ENCODE measurements at places on chromosomes 16 and 17. TPM values are rescaled to one million over a fixed set of nuclear protein-coding genes. Genes with fewer than 3 reads are reported as not detected.

DNA sequence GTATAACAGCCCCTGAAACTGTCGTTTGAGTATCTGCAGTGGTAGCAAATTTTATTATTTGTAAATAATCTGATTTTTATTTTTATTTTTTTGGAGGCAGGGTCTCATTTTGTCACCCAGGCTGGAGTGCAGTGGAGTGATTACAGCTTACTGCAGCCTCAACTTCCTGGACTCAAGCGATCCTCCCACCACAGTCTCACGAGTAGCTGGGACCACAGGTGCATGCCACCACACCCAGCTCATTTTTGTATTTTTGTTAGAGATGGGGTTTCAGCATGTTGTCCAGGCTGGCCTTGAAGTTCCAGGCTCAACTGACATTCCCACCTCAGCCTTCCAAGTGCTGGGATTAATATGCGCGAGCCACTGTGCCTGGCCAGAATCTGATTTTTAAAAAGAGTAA is 2.8 kb downstream of the NDEL1 start:
- H3K4me3 ChIP-seq = no peak overlapping the region
- DNase-seq = no peak
- H3K27me3 ChIP-seq = no peaks in the 10 kb centered on the region
- no peaks in the 10 kb centered on the region for H3K36me3 ChIP-seq
- H3K4me1 ChIP-seq = peaks cover 5% of the 10 kb centered on the region

DNA sequence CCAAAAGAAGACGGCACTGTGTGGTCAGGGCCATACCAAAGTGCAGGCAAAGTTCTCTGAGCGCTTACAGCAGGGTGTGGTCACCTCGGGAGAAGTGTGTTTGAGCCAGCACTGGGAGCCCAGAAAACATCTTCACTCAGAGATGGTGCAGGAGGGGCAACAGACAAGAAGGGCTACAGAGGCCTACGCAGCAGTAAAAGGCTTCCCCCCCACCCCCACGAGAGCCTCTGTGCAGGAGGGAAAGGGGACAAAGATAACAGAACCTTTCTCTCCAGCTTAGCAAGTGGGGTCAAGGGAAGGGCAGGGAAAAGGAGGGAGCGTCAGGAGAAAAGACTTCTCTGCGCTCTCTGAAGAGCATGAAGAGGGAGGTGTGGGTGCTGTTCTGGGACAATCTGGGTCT is 2.8 kb downstream of the VAT1 start:
- no peaks in the 10 kb centered on the region for H3K27me3 ChIP-seq
- H3K36me3 ChIP-seq = no peaks in the 10 kb centered on the region
- peak overlapping the region; percentile 16 for H3K27ac ChIP-seq
- DNase-seq = peak; percentile 56
- peaks cover 14% of the 10 kb centered on the region for H3K4me1 ChIP-seq
- no peak overlapping the region for H3K4me3 ChIP-seq

DNA sequence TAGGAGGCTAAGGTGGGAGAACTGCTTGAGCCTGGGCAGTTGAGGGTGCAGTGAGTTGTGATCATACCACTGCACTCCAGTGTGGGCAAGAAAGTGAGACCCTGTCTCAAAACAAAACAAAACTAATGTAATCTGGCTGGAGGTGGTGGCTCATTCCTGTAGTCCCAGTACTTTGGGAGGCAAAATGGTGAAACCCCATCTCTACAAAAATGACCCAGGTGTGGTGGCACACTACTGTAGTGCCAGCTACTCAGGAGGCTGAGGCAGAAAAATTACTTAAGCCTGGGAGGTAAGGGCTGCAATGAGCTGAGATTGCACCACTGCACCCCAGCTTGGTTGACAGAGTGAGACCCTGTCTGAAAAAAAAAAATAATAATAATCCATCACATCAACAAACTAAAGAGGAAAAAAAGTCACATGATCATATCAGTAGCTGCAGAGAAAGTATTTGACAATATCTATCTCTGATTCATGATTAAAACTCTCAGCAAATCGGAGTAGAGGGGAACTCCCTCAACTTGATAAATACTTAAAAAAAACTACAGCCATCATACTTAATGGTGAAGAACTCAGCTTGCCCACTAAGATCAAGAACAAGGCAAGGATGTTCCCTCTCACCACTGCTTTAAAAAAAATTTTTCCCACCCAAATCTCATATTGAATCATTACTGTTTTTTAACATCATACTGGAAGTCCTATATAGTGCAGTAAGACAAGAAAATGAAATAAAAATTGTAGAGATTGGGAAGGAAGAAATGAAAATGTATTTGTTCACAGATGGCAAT is 31.0 kb downstream of the DHRS7B start:
- H3K4me1 ChIP-seq = peaks cover 7% of the 10 kb centered on the region
- no peaks in the 10 kb centered on the region for H3K27me3 ChIP-seq
- no peak overlapping the region for H3K27ac ChIP-seq
- DNase-seq = no peak

GRCh38 chr16:144797-145252 is 6.4 kb upstream of the NPRL3 start:
- no peak overlapping the region for H3K4me3 ChIP-seq
- H3K4me1 ChIP-seq = no peaks in the 10 kb centered on the region
- H3K27ac ChIP-seq = no peak overlapping the region
- no peak for DNase-seq
- H3K36me3 ChIP-seq = no peaks in the 10 kb centered on the region

GRCh38 chr16:77767211-77767610 is 21.2 kb upstream of the VAT1L start:
- H3K4me1 ChIP-seq = peaks cover 9% of the 10 kb centered on the region
- H3K36me3 ChIP-seq = no peaks in the 10 kb centered on the region
- no peak overlapping the region for H3K4me3 ChIP-seq
- H3K27ac ChIP-seq = no peak overlapping the region
- no peak for DNase-seq

GRCh38 chr17:62572488-62572887 is 55.0 kb upstream of the MRC2 start:
- no peaks in the 10 kb centered on the region for H3K4me1 ChIP-seq
- H3K36me3 ChIP-seq = no peaks in the 10 kb centered on the region
- DNase-seq = no peak
- no peak overlapping the region for H3K27ac ChIP-seq
- no peaks in the 10 kb centered on the region for H3K27me3 ChIP-seq

GRCh38 chr17:11094331-11094730 is 146.7 kb upstream of the SHISA6 start:
- no peak overlapping the region for H3K27ac ChIP-seq
- no peaks in the 10 kb centered on the region for H3K4me1 ChIP-seq
- no peak overlapping the region for H3K4me3 ChIP-seq
- no peaks in the 10 kb centered on the region for H3K36me3 ChIP-seq

- no peak for DNase-seq
- H3K4me3 ChIP-seq = no peak overlapping the region
- no peaks in the 10 kb centered on the region for H3K27me3 ChIP-seq
- H3K36me3 ChIP-seq = no peaks in the 10 kb centered on the region
- H3K27ac ChIP-seq = no peak overlapping the region
- H3K4me1 ChIP-seq = no peaks in the 10 kb centered on the region
Measured at GRCh38 chr17:40170325-40170724, 6.9 kb upstream of the RAPGEFL1 start.

- no peaks in the 10 kb centered on the region for H3K27me3 ChIP-seq
- H3K36me3 ChIP-seq = no peaks in the 10 kb centered on the region
- no peak for DNase-seq
Measured at GRCh38 chr17:1004769-1005295, 7.9 kb downstream of the TIMM22 start.

DNA sequence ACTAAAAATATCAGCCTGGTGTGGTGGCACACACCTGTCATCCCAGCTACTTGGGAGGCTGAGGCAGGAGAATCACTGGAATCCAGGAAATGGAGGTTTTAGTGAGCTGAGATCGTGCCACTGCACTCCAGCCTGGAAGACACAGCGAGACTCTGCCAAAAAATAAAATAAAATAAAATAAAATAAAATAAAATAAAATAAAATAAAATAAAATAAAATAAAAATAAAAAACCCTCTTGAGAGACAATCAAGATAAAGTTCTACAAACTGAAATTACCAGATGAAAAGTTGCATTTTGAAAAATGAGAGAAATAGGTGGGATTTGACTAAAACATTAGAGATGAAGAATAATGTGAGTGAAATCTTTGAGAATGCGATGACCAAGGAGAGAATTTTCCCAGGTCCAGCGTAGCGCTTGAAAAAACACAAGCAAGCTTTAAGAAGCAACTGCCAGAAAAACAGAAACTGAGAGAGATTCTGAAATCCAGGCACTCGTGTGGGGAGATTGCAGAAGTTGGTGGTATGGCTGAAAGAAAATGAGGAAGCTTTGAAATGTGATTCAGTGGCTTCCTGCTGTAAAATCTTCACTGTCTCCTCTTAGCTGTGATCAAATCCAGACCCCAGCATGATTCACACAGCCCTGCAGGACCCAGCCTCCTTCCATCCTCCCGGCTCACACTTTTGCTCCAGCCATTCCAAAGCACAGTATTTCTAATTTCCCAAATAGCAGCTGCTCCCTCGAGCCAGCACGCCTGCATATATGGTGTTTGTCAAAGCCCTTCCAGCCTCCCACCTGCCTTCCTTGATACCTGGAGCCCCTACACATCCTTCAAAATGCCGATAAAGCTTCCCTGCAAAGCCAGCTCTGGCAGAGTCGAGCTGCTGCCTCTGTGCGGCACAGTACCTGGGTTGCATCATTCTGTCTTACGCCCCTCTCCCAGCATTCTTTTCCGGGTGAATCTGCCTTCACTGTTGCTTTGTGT is 8.2 kb upstream of the CD300E start:
- H3K27me3 ChIP-seq = no peaks in the 10 kb centered on the region
- H3K4me3 ChIP-seq = no peak overlapping the region
- H3K36me3 ChIP-seq = no peaks in the 10 kb centered on the region
- no peak for DNase-seq

DNA sequence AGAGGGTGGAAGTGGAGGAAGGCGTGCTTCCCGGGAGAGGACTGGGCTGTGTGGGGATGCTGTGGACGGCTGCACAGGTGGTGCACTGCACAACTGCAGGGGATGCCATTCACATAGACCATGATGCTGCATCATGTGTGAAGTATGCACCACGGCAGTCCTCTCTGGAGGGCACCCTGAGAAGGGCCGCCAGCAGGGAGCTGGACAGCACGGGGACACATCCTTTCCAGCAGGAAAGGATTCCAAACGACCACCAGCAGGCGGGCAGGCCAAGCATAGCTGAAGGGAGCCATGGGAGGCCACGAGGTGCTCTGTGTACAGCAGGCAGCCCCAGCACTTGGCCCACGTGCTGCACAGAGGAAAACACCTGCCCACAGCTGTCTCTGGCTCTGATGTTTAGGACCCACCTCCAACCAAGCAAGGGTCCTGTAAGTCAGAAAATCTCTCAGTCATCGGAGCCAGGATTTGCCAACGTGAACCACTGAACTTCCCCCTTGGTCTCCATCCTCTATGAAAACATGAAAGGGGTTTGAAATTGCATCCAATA is 10.1 kb downstream of the ACTG1 start:
- DNase-seq = no peak
- no peaks in the 10 kb centered on the region for H3K27me3 ChIP-seq
- H3K4me1 ChIP-seq = no peaks in the 10 kb centered on the region
- no peaks in the 10 kb centered on the region for H3K36me3 ChIP-seq

GRCh38 chr16:57889111-57889510 is 81.8 kb downstream of the CNGB1 start:
- H3K27me3 ChIP-seq = no peaks in the 10 kb centered on the region
- no peak overlapping the region for H3K27ac ChIP-seq
- H3K4me3 ChIP-seq = no peak overlapping the region
- no peaks in the 10 kb centered on the region for H3K36me3 ChIP-seq
- no peak for DNase-seq

DNA sequence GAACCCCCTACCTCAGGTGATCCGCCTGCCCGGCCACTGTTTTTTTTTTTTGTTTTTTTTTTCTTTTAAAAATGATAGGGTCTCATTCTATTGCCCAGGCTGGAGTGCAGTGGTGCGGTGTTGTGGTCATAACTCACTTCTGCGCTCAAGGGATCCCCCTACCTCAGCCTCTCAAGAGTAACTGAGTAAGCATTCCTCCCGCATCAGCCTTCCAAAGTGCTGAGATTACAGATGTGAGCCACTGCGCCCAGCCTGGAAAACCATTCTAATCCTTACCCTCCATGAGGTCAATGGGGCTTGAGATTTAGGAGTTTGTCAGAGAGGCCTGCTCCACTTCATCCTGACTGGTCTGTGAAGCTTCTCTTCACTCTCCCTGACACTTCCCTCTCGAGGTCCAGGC is 12.5 kb downstream of the ERAL1 start:
- no peak overlapping the region for H3K27ac ChIP-seq
- no peaks in the 10 kb centered on the region for H3K27me3 ChIP-seq
- no peaks in the 10 kb centered on the region for H3K4me1 ChIP-seq
- H3K4me3 ChIP-seq = no peak overlapping the region
- no peak for DNase-seq

DNA sequence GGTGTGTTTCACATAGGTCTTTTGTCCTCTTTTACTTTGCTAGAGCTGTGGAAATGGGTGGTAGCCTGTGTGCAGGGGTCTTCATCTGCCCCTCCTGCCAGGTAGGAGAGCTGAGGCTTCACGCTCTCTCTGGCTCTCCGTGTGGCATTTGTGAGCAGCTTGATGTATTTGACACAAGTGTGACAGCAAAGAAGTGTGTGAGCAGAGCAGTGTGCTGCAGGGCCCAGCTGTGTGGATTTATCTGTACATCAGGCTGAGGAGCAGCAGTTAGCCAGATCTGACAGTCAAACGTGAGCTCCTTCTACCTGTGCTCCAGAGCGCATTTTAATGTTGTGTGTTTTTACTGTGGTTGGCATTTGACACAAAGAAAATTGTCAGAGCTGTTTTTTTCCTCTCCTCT is 101.8 kb downstream of the FTO start:
- no peaks in the 10 kb centered on the region for H3K27me3 ChIP-seq
- no peak for DNase-seq
- no peak overlapping the region for H3K27ac ChIP-seq

GRCh38 chr17:17766077-17766743 is 70.6 kb downstream of the SREBF1 start:
- H3K27me3 ChIP-seq = no peaks in the 10 kb centered on the region
- no peak overlapping the region for H3K27ac ChIP-seq
- H3K4me1 ChIP-seq = peaks cover 27% of the 10 kb centered on the region
- no peaks in the 10 kb centered on the region for H3K36me3 ChIP-seq

GRCh38 chr16:57301126-57301817 is 16.8 kb upstream of the PLLP start:
- no peaks in the 10 kb centered on the region for H3K4me1 ChIP-seq
- peak overlapping the region; percentile 30 for H3K4me3 ChIP-seq
- H3K27ac ChIP-seq = peak overlapping the region; percentile 9

- no peaks in the 10 kb centered on the region for H3K4me1 ChIP-seq
- H3K27me3 ChIP-seq = no peaks in the 10 kb centered on the region
- no peak for DNase-seq
- H3K27ac ChIP-seq = no peak overlapping the region
- H3K4me3 ChIP-seq = no peak overlapping the region
- H3K36me3 ChIP-seq = no peaks in the 10 kb centered on the region
Measured at GRCh38 chr17:20774472-20775135, 195.1 kb downstream of the CDRT15L2 start.

FUS gene
- 73.6 TPM for total RNA-seq

CCL7 gene
- 0.46 TPM for total RNA-seq

TBC1D3H gene
- total RNA-seq = not detected

PLXDC1 gene
- total RNA-seq = 49.7 TPM

PRPSAP2 gene
- 29.9 TPM for total RNA-seq

SSTR5 gene
- not detected for total RNA-seq

WSCD1 gene
- 0.98 TPM for total RNA-seq

ZP2 gene
- total RNA-seq = not detected

HBM gene
- total RNA-seq = 0.92 TPM

TBC1D3K gene
- not detected for total RNA-seq

Data from ovary (tissue), 10 donors.